ENCODE measurements at places on chromosomes 4 and X.

- DNase-seq: no peak
Observed at GRCh38 chrX:42290608-42291007, 367.3 kb upstream of the CASK start.

- DNase-seq: no peak
Observed at GRCh38 chr4:150255610-150256224, 177.5 kb downstream of the DCLK2 start.

DNA sequence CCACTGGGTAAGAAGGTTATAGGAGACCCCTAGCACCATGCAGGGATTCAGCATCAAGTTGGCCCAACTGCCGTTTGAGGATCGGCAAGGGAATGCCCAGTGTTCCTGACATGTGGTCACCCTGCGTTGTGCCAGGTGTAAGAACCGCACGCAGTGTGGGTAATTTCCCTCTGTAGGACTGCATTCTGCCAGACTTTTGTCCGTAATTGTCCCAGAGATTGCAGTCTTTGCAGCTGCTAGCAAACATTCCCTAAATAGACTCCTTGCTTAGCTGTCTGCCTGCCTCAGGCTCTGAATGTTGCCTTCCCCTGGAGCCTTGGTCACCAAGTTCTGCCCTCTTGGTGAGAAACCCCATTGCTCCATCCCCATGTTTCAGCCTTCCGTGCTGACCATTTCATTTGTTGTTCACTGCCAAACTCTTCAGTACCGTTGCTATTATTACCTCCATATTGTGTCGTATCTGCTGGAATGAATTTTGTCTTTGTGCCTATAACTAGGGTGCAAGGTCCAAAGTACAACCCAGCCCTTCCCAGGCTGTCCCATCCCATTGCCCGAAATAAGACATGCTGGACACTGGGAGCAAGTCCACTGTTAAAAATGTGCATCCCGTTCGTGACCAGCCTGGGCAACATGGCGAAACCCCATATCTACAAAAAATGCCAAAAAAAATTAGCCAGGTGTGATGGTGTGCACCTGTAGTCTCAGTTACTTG is 53.8 kb upstream of the USP9X start:
- DNase-seq: no peak

- no peak for DNase-seq
Observed at GRCh38 chr4:121824950-121825349, 1.3 kb upstream of the CCNA2 start.

DNA sequence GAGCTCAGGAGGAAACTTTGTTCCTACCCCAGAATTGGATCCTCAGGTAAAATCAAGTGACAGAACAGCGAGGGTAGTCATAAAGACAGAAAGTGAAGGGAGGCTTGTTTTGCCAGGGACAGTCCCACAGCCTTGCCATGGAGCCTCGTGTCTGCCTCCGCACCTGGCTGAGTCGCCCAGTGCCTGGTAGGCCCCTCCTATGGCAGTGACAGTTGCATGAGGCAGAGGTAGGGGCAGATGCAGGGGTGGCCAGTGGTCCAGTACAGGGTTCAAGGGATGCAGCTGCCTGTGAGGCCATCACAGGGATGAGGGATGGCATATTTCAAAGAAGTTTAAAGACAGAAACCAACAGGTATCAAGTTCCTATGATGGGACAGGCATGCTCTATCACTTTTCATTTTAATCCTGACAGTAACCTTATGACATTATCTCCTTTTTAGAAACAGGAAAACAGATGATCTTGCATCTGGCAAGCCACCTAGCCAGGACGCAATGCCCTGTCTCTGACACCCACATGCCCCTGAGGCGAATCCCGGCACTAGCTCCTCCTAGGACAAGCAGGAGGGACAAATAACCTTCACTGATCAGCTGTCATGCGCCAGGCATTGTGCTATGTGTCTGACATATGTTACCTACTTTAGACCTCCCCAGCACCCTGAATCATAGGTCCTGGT is 127.4 kb upstream of the ENPP6 start:
- DNase-seq: no peak

DNA sequence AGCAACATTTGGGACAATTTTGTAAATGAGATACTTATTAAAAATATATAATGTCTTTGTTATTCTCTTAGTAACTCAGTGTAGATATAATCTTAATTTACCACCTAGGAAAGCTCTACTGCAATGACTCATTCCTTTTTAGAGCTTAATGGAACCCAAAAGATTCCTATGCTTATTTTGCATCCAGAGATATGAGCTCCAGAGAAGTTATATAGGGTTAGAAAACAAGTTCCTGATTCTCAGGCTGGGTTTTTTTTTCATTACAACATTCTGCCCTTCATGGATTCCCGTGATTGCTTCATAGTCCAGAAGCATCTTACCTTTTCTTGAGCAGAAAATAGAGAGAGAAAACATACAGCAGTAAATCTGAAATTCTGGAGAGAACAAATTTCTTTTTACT is 57.9 kb upstream of the CXCL8 start:
- no peak for DNase-seq

- no peak for DNase-seq
Observed at GRCh38 chr4:95439896-95440295, 108.9 kb downstream of the UNC5C start.

DNA sequence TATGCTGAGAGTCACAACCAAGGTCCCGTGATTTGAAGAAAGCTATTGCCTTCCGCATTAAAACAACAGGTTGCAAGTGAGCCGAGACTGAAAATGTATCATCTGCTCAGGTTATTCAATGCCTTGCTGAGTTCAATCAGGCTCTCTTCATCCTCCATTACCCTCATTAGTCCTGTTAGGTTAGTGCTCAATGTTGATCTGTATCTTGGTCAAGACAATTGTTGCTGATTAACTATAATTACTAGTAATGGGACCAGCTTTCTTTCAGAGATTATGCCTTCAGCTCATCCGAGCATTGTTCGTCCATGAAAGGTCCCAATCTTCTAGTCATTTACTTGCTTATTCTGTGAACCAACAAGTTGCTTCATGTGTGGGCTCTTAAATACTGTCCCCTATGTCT is 534.6 kb upstream of the FAM241A start:
- no peak for DNase-seq

DNA sequence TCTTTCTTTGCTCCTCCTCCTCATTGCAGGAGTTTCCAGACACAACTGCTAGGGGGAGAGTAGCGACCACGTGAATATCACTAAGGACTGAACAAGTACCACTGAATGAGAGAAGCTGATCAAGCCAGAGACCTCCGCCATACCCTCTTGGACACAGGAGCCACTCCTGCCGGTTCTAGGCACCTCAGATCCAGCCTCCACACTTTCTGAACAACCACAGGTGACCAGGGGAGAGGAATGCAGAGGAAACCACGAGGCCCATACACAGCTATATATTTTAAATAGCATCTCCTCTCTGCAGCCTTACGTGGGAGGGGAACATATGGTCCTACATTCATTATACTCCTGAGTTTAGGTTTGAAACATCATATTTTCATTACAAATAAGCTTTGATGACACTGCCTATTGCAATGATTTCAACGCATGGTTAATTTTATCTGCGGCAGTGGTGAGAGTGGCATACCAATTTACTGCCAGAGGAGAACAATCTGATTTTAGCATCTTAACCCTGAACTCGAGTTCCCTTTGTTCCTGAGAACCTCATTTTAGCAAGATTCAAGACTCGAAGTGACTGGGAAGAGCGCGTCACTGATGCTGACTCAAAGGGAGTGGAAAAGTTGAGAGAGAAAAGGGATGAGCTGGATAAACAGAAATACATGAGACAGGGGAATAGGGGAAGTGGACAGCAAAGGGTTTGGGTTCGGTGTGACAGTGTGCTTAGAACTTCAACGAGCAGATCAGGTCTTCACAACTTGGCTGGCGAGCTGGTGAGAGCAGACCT is 231.7 kb upstream of the PPARGC1A start:
- no peak for DNase-seq

DNA sequence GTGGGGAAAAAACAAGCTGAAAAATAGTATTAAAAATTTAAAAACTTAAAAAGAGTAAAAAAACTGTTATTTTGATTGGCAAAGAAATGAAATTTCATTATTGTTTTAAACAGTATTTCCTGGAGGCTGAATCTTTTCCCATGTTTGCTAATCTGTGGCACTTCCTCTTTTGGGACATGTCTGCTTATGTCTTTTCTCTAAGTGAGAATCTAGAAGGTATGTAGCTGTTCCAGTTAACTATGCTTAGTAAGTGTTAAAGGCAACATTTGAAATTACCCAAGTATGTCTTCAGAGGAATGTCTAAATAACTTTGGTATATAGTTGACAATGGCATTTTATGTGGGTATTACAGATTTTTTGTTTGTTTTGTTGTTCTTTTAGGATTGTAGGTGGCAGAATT is 81.6 kb upstream of the TBC1D9 start:
- no peak for DNase-seq

DNA sequence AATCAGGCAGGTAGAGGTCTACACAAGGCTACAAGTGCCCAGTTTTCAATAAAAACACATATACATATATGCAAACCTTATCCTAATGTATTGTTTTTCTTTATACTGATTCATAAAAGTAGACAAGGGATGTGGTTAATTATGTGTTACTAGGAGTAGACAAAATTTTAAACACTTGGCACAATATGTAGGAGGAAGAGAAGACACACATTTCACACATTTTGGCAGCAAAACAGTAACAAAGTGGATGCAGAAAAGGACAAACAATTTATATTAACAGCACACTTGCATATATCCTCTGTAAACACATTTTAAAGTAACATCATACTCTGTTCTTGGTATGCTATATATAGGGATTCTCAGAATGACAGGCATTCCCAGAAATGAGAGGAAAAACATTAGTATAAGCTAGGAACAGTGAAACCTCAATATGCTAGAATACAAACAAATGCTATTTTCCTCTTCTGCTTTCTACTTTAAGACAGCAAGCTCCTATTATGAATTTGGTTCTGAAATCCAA is 63.8 kb downstream of the GPRIN3 start:
- DNase-seq: no peak

- no peak for DNase-seq
Observed at GRCh38 chr4:137039370-137039769, 492.9 kb downstream of the PCDH18 start.

DNA sequence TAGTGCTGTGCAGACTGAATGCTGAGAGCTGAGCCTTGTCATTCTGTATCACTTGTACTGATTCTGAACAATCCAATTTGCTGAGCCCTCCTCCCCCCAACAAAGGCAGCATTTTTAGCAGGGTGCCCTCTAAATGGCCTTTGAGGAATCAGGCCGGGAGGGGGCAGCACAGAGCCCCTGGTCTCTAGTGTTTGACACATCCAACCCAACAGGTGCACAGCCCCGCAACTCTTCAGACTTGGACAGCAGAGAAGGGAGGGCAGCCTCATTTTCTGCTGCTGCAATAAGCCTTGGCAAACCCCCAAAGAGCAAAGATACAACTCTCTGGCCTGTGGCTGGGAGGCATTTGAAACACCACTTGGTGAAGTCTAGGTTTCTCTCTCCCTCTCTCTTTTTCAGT is 3.4 kb downstream of the ATP1B4 start:
- DNase-seq: peak; percentile 16
